ENCODE measurements at places on chromosomes 2 and 18.
A peak's percentile ranks its signal among the peaks of the same experiment; 100 is the strongest.

DNA sequence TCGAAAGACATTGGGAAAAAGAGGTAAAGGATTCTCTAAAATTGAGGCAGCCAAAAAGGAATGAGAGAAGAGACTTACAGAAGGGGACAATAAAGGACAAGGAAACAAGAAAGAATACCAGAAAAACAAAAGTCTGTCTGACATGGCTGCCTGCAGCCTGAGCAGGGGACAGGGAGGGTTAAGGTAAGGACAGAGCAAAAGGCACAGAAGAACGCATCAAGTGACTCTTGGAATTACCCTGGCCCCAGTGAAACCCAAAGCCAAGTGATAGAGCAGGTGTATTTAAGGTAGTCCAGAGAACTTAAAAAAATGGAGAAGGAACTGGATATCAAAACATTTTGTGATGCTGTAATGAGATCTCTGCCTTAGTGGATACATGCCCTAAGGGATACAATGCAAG lies 47.1 kb upstream of the XIRP2 start:
- no peak for DNase-seq

DNA sequence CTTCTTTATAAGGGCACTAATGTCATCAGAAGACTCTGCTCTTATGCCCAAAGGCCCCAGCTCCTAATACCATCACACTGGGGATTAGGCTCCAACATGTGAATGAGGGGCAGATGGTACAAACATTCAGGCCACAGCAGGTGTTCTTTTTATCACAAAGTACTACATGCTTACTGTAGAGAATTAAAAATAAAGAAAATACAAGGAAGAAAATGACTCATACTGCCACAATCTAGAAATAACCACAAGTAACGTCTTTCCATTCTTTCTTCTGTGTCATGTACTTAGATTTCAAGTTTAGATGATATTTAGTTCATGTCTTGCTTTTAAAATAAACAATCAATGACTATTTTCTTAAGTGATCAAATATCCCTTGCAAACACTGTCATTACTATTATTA lies 100.3 kb upstream of the NEDD4L start:
- peak; percentile 76 for DNase-seq

DNA sequence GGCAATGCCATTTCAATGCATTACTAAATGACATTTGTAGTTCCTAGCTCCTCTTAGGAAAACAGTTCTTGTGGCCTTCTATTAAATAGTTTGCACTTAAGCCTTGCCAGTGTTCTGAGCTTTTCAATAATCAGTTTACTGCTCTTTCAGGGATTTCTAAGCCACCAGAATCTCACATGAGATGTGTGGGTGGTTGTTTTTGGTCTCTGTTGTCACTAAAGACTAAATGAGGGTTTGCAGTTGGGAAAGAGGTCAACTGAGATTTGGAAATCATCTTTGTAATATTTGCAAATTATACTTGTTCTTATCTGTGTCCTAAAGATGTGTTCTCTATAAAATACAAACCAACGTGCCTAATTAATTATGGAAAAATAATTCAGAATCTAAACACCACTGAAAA lies 45.3 kb downstream of the HADHB start:
- DNase-seq = no peak

DNA sequence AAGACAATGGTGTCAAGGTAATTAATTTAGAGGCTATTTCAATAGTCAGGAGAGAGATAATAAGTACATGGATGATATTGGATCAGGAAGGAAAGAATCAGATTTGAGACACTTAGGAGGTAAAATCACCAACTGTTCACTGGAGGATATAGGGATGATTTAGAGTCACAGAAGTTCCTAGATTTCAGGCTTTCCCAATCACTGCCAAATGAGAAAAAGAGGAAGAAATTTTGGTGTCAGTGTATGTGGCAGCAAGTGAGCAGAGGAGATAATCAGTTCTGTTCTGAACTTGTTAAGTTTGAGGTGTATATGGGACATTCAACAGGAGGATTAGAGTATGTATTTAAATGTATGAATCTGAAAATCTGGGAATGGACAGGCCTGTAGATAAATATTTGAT lies 640.4 kb downstream of the NR4A2 start:
- no peak for DNase-seq

- DNase-seq = no peak
These were observed 28.8 kb upstream of the SLC3A1 start for GRCh38 chr2:44246436-44246835.

DNA sequence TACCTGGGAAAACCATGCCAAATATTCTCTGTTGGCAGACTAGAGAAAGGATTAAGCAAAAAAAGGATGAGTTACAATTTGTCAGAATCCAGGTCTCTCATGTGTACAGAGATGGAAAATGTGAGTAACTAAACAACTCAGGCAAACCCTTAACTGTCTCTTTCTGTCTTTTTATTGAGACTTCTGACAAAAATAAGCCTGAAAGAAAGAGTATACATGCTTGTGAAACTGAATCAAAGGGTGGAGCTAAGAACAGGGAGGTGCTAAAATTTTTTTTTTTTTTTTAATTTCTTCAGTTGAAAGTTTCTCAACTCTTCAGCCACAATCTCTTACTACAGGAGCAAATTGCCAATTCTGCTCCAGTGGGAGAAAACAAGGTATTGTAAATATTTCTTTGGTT lies at the start of gene SERPINB10:
TSS of gene SERPINB10 (plus strand) at position 295 of the 400 bp plus-strand sequence. CDS start 7,553 bp downstream, outside the sequence.
- DNase-seq = no peak

DNA sequence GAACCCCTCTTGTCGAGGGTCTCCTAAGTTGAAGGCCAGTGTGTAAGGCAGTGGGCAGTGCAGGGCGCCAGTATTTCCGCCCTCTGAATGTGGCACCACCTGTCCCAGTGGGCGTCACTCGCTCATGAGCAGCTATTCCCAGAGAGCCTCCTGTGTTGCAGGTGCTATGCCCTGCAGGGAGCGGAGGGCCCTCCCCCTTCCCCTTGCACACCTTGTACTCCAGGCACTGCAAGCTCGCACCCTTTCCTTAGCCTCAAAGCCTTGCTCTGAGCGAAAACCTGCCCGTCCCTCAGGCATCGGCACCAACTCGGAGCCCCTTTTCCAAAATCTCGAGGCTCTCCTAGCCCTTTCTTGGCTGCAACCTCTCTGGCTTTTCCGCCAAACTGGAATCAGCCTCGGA lies 282.7 kb downstream of the AGAP1 start:
- no peak for DNase-seq

GRCh38 chr2:48948400-48949125 lies 193.0 kb upstream of the LHCGR start:
- DNase-seq = no peak

DNA sequence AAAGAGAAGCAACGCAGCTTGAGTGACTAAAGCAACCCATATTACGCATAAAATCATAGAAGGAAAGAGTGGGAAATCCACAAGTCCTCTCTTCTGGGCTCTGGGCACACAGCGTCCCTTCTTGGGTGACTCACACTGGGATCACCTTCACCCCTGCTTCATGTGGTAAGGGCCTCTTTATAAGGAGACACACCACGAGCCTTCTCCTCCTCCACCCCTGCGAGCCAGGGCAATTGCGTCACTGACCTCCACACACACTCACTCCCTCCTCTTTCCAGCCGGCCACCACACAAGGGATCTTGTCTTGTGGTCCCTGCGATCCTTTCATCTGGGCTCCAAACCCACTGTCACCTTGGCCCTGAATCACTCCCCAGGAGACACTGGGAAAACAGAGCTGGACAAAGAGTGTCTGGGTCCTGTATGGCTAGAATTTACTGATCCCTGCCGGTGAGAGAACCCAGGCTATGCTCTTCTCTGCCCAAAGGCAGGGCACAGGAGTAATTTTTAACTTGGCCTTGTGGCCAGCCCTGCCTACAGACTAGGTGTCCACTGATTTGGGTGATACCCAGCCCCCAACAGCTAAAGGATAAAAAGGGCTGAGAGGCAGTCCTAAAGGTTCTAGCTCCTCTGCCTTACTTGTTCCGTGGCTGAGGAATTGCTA lies 35.3 kb downstream of the NHEJ1 start:
- peak; percentile 25 for DNase-seq

DNA sequence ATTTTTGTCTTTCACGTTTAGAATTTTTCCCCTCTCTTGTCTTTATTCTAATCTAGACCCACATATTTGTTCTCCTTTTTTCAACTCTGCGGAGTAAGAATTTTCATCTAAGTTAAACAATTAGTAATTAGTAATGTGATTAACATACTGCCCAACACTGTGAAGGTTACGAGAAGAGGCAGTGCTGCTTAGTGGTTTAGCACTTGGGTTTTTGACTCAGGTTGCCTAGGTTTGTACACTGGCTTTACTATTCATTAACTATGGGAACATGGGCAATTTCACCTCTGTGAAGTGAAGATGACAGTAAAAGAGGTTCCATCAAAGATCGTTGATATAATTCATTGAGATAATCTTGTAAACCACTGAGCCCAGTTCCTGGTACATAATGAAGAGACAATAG lies 82.2 kb upstream of the PNPT1 start:
- no peak for DNase-seq

DNA sequence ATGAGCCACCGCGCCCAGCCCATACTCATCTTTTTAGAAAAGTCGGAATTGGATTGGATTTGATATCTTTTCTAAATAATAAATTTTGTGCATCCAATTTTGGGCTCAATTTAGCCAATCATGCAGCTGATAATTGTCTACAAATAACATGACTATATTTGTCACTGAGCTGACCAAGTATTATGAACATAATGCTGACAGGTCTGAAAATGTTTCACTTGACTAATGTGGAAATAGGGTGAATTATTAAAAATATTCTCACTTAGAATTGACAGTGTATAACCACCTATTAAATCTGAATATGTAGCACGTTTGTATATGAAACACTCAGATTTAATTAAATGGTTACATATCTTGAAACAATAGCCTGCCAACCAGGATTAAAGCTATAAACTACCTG lies 657.2 kb upstream of the FSHR start:
- DNase-seq = no peak

- peak; percentile 60 for DNase-seq
These were observed 329.9 kb downstream of the DYSF start for GRCh38 chr2:71783215-71783614.

- DNase-seq = no peak
These were observed 19.4 kb upstream of the DNER start for GRCh38 chr2:229733611-229734245.

DNA sequence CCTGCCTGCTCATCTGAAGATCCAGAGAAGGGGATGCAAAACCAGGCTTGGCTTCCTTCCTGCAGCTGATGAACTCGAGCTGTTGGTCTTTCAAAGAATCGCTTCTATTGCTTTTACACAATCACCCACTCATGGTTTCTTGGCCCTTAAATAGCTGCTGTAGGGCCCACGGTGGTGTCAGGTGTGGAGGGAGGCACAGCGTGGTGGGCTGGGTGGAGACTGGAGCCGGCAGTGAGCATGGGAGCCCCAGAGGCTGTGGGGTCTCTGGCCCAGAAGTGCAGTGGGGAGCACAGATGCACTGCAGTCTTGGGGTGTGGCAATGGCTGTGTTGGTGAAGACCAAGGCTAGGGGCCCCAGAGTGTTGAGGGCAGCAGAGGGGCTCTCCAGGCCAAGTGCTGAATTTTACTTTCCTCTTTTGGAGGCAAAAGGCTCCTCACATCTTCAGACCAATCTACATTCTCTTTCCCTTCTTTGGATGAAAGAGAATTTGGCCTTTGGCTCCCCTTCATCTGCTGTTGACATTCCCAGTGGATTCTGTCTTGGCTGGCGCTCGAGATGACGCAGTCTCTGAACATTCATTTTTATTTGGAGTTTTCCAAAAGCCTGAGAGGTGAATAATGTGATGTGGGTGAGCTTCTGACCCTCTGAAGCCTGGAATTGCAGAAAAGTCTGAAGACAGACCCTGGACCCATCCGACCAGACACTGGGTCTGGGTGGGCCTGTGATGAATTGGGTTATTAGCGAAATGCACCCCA lies 70.1 kb upstream of the ASB18 start:
- no peak for DNase-seq

DNA sequence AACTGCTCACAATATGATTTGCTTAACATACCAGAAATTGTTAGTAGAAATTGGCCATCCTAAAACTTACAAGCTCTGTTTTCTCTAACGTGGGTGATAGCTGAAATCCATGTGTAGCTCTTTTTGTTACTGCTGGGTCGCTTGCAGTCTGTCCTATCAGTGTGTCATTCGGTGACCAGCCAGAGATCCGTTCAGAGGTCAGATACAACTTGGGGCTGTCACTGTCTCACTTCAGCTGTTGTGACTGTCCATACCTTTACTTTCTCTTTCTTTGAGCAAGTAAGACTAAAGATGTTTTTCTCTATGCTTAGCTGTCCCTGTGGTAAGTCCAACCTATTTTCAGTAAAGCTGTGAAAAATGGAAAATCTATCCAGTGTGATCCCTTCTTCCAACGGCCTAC lies 282.9 kb upstream of the KCNH7 start:
- no peak for DNase-seq

- no peak for DNase-seq
These were observed 6.4 kb upstream of the SAG start for GRCh38 chr2:233301248-233301647.

GRCh38 chr2:51469102-51469501 lies 437.2 kb upstream of the NRXN1 start:
- no peak for DNase-seq

GRCh38 chr2:31075941-31076590 lies 62.2 kb downstream of the GALNT14 start:
- peak; percentile 65 for DNase-seq

DNA sequence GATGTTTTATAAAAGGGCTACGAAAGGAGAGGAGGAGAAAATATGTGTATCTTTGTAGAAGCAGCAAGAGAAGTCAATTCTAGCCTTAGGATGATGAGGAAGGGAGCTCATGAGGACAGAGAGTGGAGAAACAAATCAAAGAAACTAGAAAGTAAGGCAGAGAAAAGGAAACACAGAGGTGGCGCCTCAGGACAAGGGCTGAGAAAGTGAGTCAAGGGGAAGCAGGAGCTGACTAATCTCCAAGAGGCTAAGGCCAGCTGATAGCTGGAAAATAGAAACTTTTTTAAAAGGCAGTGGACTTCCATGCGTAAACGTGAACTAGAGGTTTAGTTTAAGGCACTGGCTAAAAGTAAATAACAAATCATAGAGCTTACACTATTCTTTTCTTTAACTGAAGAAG lies 173.3 kb downstream of the ANKRD44 start:
- DNase-seq = peak; percentile 53

DNA sequence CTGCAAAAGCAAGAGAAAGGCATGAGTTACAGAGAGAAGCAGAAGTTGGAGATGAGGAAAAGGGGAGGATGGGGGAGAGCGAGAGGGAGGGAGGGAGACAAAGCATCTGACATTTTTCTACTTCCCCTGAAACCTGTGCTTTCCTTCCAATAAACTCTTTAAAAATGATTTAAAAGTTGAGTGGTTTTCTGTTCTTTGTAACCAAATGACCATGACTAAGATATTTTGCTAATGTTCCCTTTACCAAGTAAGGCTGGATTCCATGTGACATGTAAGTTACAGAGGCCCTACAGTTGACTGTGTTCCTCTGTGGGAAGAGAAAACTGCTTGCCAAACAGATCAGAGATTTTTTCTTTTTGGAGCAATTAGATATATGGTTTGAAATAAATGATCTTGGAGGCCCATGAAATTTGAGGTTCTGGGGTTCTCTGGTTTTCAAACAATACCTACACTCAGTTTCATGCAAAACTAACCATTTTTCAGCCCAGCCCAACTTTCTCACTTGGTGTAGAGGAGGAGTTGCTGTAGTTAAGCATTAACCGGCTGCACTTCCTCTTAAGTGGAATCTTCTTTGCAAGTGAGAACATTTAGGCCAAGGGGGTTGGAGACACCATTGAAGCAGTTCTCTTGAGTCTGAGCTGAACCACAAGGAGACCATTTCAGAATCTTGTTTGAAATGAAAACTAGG lies 34.5 kb downstream of the INSIG2 start:
- no peak for DNase-seq
